ENCODE measurements at places on chromosomes 6 and 20. TPM values are rescaled to one million over a fixed set of nuclear protein-coding genes. Genes with fewer than 3 reads are reported as not detected.

SCAND1 gene
- 87.6 TPM for total RNA-seq

OR2H1 gene
- total RNA-seq: not detected

PLCG1 gene
- total RNA-seq: 357 TPM

TRIM10 gene
- 2.5 TPM for total RNA-seq

MLIP gene
- total RNA-seq: 15.3 TPM

SIRPB1 gene
- total RNA-seq: 3.1 TPM

PIM1 gene
- total RNA-seq: 44.7 TPM

JAG1 gene
- total RNA-seq: 73.5 TPM

RRP36 gene
- 45.0 TPM for total RNA-seq

HRH3 gene
- not detected for total RNA-seq

ZSCAN12 gene
- 5.8 TPM for total RNA-seq

TCEA2 gene
- 4.7 TPM for total RNA-seq

C6orf141 gene
- 8.6 TPM for total RNA-seq

C6orf163 gene
- total RNA-seq: 8.1 TPM

GABRR1 gene
- total RNA-seq: not detected

RSPH9 gene
- 1.7 TPM for total RNA-seq

TGM3 gene
- not detected for total RNA-seq

C20orf204 gene
- 2.1 TPM for total RNA-seq

C6orf118 gene
- not detected for total RNA-seq

FAM209B gene
- not detected for total RNA-seq

BMP6 gene
- 3.6 TPM for total RNA-seq

LY6G5B gene
- total RNA-seq: 18.4 TPM

THBD gene
- 12.9 TPM for total RNA-seq

CASS4 gene
- 0.70 TPM for total RNA-seq

SOX18 gene
- 6.6 TPM for total RNA-seq

DZANK1 gene
- 1.6 TPM for total RNA-seq

Measured in Peyer's patch (tissue), 4 donors.